ENCODE measurements at places on chromosomes 4 and X.

DNA sequence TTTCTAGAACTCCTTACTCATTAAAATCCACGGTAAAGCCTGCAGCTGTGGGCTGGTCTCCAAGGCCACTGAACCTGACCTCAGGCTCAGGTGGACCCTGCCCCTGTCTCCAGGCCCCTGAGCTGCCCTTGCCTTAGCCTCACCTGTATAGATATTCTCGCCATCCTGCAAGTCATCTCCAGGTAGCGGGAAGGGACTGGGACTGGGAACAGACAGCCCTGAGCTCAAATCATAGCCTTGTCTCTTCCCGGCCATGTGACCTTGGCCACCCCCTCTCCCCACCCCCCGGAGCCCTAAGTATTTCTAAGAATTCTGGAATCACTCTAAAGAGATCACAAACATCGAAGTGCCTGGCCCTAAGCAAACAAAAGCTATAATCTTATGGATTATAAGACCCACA, 17.7 kb downstream of the ABLIM2 start:
- no peak for DNase-seq

DNA sequence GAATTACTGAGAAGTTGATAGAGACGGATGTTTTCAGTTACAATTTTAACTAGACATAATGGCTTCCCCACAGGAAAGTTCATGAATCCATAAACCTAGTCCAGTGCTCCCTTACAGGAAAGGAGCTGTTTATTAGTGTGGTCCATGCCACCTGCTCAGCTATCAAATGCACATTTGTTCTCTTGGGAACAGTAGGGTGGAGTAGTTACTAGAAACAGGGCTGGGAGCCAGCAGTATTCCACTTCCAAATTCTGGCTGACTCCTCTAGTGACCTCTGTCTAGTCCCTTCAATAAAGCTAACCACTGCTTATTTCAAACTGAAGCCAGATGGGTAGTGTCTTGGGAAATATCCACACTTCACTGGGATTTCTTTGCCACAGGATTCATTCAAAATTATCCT, 88.4 kb upstream of the TLL1 start:
- DNase-seq, result no peak

DNA sequence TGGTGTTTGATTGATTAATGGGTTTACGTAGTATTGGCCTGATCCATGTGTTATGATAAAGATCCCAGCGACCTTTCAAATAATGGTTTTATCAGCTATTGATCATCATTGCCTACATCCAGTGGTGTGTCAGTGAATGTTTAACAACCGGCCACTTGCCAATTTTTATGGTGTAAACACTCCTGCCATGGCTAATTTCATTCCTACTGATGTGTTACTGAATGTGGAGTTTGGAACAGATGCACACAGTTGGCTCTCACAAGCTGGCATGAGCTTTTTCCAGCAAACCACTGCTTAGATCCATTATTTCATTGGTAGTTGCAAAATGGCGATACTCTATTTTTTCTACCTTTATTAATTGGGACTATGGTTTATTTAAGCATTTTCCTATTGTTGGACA, 139.9 kb downstream of the REPS2 start:
- DNase-seq, result no peak

DNA sequence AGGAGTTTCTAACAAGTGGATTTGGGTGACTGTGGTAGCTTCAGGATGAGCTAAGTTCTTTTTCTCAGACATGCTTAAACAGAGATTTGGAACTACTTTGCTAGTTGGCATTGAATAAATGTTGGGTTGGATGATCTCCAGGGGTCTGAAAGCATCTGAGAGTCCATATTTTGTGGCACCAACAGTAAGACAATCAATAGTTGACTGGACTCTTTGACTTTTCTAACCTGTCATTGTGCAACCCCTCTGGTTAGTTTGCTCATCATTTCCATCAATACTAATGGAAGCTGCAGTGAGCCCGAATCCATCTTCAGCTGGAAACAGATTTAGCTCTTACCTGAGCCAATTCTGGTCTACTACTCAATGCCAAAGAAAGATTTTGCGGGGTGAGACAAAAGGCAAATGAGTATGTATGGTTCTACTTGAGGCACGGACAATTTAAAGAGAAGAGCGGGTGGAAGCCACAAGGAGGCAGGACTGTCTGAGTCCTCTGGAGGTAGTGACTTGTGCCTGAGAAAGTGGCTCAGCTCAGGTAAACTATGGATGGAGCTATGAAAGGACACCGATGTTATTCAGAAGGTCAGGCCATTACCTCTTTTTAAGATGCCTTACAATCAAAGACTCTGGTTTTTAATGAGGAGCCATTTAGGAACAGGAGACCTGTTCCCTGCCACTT, 118.7 kb downstream of the MID1IP1 start:
- no peak for DNase-seq

- no peak for DNase-seq
Measured at GRCh38 chr4:73729534-73730165, 10.7 kb upstream of the CXCL8 start.

GRCh38 chrX:9737363-9737762, 28.3 kb downstream of the GPR143 start:
- no peak for DNase-seq

GRCh38 chrX:276581-277201, 4.5 kb upstream of the PLCXD1 start:
- DNase-seq, result peak; percentile 78

GRCh38 chr4:120667102-120667501, 255.4 kb downstream of the PRDM5 start:
- DNase-seq, result no peak

DNA sequence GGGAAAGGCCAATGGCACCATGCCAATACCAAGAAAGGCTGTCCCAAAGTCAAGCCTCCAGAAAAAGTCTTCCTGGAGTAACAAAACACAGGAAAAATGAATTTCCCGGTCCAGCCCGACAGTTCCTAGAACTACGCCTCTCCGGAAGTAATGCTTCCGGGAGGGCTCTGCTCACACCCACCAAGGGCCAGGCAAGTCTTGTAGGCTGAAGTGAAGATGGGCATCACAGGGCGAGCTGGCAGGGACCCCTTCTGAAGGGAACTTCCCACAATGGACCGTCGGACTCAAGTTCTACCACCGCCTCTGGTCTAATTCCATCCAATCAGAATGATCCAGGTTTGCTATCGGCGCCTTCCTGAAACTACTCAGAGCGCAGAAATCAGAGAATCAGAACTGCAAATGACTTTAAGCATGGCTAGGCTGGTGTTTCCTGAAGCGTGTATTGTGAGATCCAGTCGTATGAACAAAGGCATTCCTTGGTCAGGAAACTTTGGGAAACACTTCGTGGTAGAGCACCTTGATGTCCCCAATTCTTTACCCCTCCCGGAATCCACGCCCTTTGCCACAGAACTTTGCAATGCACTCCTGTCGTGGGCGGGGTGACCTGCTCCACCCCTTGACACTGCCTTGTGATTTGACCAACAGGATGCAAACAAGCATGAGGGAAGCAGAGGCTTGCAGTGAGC, 127.8 kb downstream of the BCOR start:
- no peak for DNase-seq

- DNase-seq, result no peak
Measured at GRCh38 chr4:182680234-182680653, 236.9 kb downstream of the DCTD start.

DNA sequence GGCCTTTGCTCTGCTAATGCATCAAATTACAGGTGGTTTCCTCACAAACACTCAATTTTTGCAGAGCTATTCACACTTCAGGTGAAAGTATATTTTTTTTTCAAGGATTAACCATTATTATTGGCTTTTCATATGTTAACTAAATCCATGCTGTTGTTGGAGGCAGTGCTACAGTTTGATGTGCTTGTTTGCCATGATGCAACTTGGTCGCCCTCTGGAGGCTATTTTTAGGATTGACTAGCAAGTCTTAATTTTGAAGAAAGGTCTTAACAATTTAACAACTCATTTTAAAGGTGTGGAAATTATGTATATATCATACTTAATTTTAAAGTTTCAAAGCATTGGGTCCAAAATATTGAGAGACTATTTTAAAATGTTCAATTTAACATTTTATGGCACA, 168.8 kb upstream of the FAM47A start:
- no peak for DNase-seq

DNA sequence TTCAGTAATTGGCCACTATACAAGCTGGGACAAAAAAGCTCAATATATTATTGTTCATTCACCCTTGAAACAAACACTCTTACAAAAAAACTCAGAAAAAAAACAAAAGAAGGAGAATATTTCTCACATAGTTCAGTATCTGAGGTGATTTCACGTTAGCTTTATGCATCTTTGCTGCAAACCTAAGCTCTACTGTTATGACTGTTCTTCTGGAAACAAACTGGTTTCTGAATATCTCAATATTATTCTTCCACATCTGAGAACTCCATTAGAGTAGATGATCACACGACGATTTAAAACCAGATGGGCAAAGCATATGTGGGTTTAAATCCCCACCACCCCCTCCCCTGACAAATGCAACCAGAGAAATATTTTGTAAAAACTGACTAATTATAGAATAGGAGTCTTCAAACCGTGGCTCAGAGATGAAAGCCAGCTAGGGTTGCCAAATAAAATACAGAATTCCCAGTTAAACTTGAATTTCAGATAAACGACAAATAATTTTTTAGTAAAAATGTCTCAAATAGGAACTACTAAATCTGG, 182.0 kb upstream of the FAM241A start:
- no peak for DNase-seq

DNA sequence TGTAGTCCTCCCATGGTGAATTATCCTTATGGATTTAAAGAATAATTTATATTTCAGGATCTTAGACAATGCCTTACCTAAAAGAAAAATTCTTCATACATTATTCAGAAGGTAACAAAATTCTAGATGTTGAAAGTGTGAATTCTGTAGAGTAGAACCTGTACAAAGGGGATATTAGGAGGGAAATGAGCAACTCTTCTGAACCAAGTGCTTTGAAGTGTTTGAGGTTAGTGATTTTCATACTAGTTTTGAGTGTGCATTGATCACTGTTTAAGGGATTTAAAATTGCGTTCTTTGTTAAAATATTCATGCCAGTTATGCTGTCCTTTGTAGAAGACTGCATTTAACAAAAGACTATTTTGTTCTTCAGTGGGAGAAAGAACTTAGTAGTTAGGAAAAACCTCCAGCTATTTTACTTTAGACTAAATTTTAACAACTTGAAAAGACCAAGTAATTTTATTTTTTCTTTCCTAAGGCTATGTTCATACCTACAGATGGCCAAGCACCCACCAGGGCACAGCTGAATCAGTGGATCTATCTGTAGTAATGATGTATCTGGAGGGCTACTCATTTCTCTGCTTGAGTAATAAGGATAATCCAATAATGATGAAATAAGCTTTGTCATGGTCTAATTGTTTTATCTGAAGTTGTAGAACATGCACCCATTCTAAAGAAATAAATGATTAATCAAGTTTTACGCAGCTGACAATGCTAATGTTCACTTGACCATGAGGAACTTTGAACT, 134.3 kb upstream of the RPS6KA6 start:
- no peak for DNase-seq

DNA sequence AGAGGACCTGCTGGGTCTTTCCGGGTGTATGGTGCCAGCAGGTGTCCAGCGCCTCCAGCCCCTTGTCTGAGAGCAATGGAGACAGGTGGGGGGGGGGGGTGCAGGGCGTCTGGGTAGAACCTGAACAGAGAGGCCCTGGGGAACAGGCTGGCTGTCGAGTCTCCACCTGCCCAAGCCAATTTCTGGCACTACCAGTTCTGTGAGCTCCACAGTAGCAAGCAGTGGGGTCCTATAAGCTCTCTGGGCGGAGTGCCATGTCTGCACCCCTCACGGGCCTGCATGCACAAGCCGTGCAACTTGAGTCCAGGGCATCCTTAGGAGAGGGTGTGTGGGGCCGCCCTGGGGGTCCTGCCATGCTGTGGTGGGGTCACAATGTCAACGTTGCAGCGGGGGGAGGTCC, 10.1 kb upstream of the FGFR3 start:
- no peak for DNase-seq

GRCh38 chr4:180913750-180914149, 1329.5 kb upstream of the TENM3 start:
- no peak for DNase-seq

GRCh38 chrX:13376857-13377549, 57.1 kb upstream of the ATXN3L start:
- DNase-seq, result no peak

GRCh38 chr4:112377171-112377570, 80.0 kb downstream of the ALPK1 start:
- no peak for DNase-seq

GRCh38 chrX:11187001-11187400, 75.9 kb downstream of the HCCS start:
- DNase-seq, result no peak

DNA sequence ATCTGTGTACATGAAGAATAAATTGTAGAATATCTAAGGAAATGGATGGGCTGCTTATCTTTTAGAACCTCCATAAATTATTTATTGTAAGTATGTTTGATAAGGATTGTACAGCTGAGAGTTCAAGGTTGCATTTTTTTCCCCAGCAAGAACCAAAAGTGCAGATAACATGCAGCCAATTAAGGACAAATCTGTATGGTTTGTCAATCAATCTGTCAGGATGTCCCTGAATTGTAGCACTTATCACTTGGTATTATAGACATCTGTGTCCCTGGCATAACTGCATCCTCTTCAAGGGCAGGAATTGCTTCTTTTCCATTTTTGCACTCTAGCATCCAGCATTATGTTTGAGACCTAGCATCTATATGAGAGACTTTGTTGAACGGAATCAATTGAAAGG, 95.4 kb upstream of the IGFBP7 start:
- no peak for DNase-seq

DNA sequence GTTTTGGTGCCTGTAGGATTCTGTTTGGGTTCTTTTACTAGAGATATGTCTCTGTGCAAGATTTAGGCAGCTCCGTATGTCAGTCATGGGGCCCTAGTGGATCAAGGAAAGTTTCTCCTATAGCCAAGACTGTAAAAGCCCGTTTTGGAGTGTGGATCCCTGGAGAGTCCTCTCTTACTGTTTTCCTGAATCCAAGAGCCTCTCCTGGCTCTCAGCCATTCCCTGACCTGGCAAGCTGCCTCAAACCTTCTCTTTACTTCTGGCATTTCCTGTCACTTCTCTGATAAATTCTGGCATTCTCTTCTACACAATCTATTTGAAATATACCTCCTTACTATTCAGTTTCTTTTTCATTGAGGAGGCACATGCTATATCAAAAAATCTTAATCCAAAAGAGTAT, 41.4 kb downstream of the DCAF12L2 start:
- no peak for DNase-seq

DNA sequence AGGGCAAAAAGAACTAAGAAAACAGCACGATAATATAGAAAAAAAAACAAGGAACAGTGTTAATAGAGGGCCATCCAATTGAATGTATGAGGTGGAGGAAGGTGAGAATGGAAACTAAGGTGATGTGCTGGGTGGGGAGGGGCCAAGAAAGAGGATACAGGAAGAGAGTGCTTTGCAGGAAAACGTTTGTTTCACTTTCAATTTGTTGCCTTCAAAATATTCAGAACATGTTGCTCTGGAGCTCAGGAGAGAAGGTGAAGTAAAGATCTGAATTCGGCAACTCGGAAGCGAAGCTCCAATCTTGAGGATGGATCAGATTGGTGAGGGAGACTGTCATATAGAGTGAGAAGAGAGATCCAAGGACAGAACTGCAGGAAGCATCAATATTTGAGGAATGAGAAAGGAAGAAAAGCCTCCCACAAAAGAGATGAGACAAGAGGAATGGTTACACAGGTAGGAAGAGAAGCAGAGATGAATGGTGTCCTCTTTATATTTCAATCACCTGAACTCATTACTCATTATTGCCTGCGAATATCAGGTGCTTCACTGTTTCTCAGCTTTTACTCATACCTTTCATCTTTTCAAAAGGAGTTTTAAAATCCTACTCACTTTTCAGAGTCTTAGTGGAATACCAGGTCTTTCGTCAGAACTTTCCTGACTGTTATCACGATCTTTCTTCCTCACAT, 14.7 kb upstream of the SEC24D start:
- DNase-seq, result peak; percentile 71

All from activated effector memory CD4-positive, alpha-beta T cell treated with anti-CD3 and anti-CD28 coated beads, Interleukin-2, amount 50 U/mL, for 16 hours (primary cell).